ENCODE measurements at places on chromosomes 1 and 21.

- DNase-seq, result no peak
- no peak overlapping the region for H3K4me3 ChIP-seq
- peaks cover 3% of the 10 kb centered on the region for H3K4me1 ChIP-seq
- no peaks in the 10 kb centered on the region for H3K36me3 ChIP-seq
Observed at GRCh38 chr21:35075546-35075945, 26.4 kb upstream of the RUNX1 start.

DNA sequence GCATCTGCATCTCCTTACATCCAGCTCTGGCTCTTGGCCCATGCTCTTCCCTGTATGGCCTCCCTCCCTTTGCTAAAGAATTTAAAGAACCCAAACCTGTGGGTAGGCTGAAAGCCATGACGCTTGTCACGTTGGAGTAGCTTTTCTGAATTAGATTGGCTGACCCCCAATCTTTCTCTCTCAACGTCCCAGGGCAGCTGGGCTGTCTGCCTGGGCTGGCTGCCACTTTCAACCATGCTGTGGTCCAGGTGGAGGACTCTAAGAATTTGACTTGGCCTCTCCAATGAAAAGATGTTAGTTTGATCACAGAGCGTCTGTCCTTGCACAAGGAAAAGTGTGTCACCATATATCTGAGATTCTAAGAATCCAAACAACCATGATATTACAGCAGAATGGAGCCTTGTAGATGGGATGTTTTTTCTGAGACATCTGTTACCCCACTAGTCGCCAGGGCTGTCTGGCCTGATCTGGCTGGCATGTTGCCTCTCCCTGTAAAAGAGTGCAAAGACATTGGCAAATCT, 6.5 kb upstream of the IGSF3 start:
- no peak overlapping the region for H3K4me3 ChIP-seq
- H3K27ac ChIP-seq, result peak overlapping the region; percentile 2
- H3K27me3 ChIP-seq, result no peaks in the 10 kb centered on the region

DNA sequence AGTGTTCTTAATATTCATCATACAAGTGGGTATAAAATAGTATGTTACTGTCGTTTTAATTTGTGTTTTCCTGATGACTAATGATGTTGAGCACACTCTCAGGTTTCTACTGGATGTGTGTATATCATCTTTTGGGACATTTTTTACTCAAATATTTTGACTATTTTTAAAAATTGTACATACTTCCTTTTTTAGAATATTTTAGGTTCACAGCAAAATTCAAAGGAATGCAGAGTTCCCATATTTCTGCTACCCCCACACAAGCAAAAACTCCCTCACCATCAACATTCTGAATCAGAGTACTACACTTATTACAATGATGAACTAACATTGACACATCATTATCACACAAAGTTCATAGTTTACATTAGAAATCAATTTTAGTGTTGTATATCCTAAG, 114.5 kb downstream of the DPYD start:
- H3K36me3 ChIP-seq, result no peaks in the 10 kb centered on the region
- H3K27me3 ChIP-seq, result no peaks in the 10 kb centered on the region
- H3K4me1 ChIP-seq, result no peaks in the 10 kb centered on the region
- H3K27ac ChIP-seq, result no peak overlapping the region
- no peak for DNase-seq

GRCh38 chr1:44254392-44254910, 41.2 kb downstream of the DMAP1 start:
- no peaks in the 10 kb centered on the region for H3K36me3 ChIP-seq
- no peak overlapping the region for H3K27ac ChIP-seq
- no peak for DNase-seq
- no peaks in the 10 kb centered on the region for H3K27me3 ChIP-seq

DNA sequence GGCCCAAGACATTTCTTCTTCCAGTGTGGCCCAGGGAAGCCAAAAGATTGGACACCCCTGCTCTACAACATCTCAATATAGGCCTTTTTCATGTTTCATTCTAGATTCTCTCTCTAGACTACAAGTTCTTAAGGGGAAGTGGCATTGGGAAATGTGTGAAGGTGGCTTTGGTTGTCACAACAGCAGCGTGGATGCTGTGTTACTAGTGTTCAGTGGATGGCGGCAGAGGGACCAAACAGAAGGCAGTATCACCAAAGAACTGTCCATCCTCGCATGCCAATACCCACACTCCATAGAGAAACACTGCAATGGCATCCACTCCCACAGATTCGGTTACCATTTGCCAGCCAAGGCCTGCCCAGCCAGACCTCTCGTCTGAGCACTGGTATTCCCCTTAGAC, 24.3 kb upstream of the IFNAR2 start:
- peak; percentile 27 for DNase-seq
- no peaks in the 10 kb centered on the region for H3K27me3 ChIP-seq
- H3K27ac ChIP-seq, result no peak overlapping the region
- no peaks in the 10 kb centered on the region for H3K36me3 ChIP-seq
- H3K4me1 ChIP-seq, result no peaks in the 10 kb centered on the region

DNA sequence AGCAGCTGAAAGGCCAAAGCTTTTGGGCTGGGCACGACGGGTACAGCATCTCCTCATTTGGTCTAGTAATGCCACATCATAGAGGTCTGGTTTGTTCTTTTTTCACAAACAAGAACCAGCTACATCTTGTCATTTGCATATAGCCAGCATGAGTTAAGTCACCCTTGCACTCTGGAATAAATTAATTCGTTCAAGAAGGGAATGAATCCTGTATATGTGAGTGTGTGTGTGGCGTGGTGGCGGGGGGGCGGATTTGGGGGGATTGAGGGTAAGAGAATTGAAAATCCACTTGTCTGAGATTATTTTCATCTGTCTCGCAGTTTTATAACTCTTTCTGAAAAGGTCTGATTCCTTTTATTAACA, 380.0 kb upstream of the CAMK1G start:
- no peak for DNase-seq
- H3K27me3 ChIP-seq, result no peaks in the 10 kb centered on the region
- no peaks in the 10 kb centered on the region for H3K36me3 ChIP-seq

DNA sequence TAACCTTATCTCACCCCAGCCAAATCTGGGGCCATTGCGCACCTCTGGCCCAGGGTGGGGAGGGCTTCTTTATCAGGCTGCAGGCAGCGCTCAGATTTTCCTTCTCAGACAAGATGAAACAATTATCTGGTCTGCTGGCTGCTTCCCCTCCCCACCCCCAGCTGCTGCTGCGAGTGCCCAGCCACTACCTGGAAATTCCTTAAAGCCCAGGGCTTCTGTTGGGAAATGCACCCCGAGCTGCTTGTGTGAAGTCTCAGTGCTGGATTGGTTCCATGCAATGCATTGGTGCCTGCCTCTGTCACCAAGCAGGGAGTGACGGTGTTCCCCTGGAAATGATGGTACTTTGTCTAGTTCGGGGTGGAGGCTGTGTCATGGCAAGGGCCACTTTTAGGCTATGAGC, 18.5 kb upstream of the ACTL8 start:
- no peak overlapping the region for H3K27ac ChIP-seq
- H3K36me3 ChIP-seq, result no peaks in the 10 kb centered on the region
- H3K27me3 ChIP-seq, result no peaks in the 10 kb centered on the region
- H3K4me3 ChIP-seq, result no peak overlapping the region

- peak overlapping the region; percentile 82 for H3K4me3 ChIP-seq
- peaks cover 26% of the 10 kb centered on the region for H3K4me1 ChIP-seq
- H3K36me3 ChIP-seq, result peaks cover 3% of the 10 kb centered on the region
- peak; percentile 35 for DNase-seq
Observed at GRCh38 chr1:29259802-29260441, 23.6 kb downstream of the PTPRU start.

GRCh38 chr1:182299728-182300616, 91.6 kb downstream of the GLUL start:
- no peaks in the 10 kb centered on the region for H3K36me3 ChIP-seq
- H3K27me3 ChIP-seq, result no peaks in the 10 kb centered on the region
- no peak overlapping the region for H3K4me3 ChIP-seq
- DNase-seq, result no peak
- H3K4me1 ChIP-seq, result no peaks in the 10 kb centered on the region

- no peak overlapping the region for H3K27ac ChIP-seq
- H3K36me3 ChIP-seq, result no peaks in the 10 kb centered on the region
- H3K4me1 ChIP-seq, result peaks cover 6% of the 10 kb centered on the region
- no peak for DNase-seq
Observed at GRCh38 chr1:55057270-55057955, 18.1 kb downstream of the PCSK9 start.

DNA sequence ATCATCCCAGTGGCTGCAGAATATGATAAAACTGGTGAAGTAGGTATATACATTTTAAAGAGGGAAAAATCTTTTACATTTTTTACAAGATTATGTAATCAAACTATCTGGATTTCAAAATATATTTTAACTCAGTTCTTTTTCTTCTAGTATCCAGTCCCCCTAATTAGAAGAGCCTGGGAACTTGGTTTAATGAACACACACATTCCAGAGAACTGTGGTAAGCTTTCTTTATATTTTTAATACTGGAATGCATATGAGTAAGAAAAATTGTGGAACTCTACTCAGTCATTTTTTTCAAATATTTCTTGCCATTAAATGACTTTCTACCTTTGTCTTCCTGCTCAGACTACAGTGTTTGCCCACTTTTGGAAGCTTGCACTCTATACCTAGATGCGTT, 8.2 kb downstream of the ACADM start:
- H3K4me1 ChIP-seq, result no peaks in the 10 kb centered on the region
- no peaks in the 10 kb centered on the region for H3K27me3 ChIP-seq
- no peak overlapping the region for H3K4me3 ChIP-seq
- H3K27ac ChIP-seq, result no peak overlapping the region

GRCh38 chr1:56631901-56632300, 13.2 kb upstream of the PRKAA2 start:
- H3K36me3 ChIP-seq, result no peaks in the 10 kb centered on the region
- no peak overlapping the region for H3K4me3 ChIP-seq
- no peak overlapping the region for H3K27ac ChIP-seq
- no peaks in the 10 kb centered on the region for H3K27me3 ChIP-seq

DNA sequence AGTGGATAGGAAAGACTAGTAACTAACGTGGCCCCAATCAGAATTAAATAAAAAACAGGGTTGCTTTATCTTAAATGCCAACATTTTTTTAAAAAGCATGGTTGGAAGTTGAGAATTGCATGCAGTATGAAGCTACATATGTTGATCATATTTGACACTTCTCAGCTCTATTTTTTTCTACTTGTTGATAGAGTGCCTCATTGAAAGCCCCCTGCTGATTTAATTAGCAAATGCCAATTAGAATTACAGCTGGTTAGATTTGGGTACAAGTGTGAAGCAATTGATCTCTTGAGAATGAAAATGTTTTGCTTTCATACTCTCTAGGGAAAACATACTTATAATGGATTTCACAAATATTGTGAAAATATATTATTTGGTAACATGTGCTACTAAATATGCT, 40.5 kb downstream of the CHD1L start:
- no peak for DNase-seq
- no peak overlapping the region for H3K27ac ChIP-seq
- H3K36me3 ChIP-seq, result peaks cover 11% of the 10 kb centered on the region

- peaks cover 8% of the 10 kb centered on the region for H3K4me1 ChIP-seq
- no peak for DNase-seq
- H3K4me3 ChIP-seq, result no peak overlapping the region
- no peak overlapping the region for H3K27ac ChIP-seq
- H3K36me3 ChIP-seq, result no peaks in the 10 kb centered on the region
Observed at GRCh38 chr1:154883919-154884868, 14.1 kb upstream of the KCNN3 start.

DNA sequence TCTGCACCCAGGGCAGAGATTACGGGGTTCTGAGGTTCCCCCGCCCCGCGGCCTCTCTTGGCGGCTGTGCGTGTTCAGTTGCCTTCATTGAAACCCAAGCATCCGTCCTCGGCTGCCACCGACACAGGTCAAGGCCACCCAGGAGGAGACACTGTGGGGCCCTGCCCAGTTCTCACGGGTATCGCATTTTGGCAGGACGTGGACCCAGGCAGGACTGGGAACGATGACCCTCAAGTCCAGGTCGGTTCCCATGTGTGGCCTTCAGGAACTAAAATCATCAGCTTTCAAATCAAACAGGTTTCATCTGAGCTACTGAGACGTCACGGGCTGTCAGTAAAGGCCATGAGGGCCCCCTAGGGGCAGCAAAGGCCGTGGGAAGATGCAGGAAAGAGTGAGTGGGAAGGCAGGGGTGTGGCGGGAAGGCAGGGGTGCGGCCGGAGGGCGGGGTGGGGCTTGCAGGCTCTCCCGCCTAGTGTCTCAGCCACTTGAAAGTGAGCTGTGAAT, 7.0 kb upstream of the C1orf174 start:
- no peak overlapping the region for H3K27ac ChIP-seq

All from trophoblast cell (in vitro differentiated cells and primary cell).